ENCODE measurements at places on chromosomes 11 and 22.

GRCh38 chr22:47710135-47710534 is 947.7 kb downstream of the TBC1D22A start:
- no peak for DNase-seq

GRCh38 chr22:37545703-37546436 is 14.4 kb upstream of the CDC42EP1 start:
- DNase-seq: no peak

- no peak for DNase-seq
Measured at GRCh38 chr22:45538281-45538680, 35.6 kb downstream of the FBLN1 start.

- DNase-seq: no peak
Measured at GRCh38 chr11:14345668-14346067, 13.3 kb downstream of the RRAS2 start.

- DNase-seq: peak; percentile 85
Measured at GRCh38 chr11:35223371-35223796, 84.4 kb downstream of the CD44 start.

- DNase-seq: no peak
Measured at GRCh38 chr22:24408630-24409029, 18.8 kb upstream of the ADORA2A start.

- no peak for DNase-seq
Measured at GRCh38 chr11:33040862-33041453, 1.6 kb downstream of the TCP11L1 start.

- DNase-seq: no peak
Measured at GRCh38 chr22:32542677-32543357, 68.2 kb downstream of the FBXO7 start.

GRCh38 chr22:38793721-38794466 is at the start of gene DNAL4:
Gene DNAL4, minus strand, starts transcription at chr22:38794143. Its CDS starts 11,412 bp downstream, at chr22:38782731.
- peak; percentile 99 for DNase-seq

GRCh38 chr11:124592627-124593026 is 18.6 kb upstream of the PANX3 start:
- no peak for DNase-seq

GRCh38 chr11:90332415-90332814 is 109.6 kb upstream of the CHORDC1 start:
- no peak for DNase-seq

DNA sequence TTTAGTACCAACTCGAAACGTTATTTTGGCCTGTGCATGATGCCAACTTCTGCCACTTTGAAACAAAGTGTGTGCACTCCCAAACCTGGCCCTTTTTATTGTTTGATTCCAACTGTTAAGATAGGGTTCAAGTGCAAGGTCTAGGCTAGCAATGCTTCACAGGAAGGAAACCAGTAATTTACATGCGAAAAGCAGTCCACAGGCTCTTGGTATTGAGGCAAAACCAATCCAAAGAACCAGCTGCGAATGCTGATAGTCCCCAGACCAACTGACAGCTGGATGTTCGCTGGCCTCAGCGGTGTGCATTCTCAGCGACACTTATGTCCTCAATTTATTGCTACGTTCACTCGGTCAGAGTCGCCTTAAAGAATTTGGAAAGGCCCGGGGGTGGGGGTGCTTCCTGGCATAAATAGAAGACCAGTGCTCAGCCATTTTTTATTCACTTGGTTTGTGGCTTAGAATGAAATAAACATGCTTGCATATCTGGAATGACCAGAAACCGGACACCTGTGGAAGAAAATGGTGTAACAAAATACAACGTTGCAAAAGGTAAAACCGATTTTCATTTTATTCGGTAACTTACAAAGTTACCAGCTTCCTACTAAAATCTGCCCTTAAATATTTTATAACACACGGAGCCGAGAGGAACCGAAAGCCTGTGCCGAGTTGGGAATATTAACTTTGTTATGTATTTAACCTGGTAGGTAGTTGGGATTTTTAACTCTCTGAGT is 1.6 kb downstream of the CPT1A start:
- no peak for DNase-seq

DNA sequence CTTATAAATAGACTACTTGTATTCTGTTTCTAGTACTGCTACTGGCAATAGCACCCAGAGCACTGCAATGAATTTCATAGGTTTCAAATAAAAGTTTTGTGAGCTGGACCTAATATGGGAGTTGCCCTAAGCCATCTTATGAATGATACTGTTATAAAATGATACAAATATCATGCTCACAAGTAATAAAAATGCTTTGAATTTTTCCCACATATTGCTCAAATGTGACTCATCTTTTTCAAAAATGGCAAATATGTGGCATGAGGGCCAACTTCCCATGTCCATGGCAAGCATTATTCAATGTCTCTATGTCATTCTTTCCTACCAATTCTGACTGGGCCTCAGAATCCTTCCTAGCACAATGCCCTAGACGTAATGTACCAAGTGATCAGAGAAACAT is 137.6 kb downstream of the TRPC6 start:
- DNase-seq: no peak

- DNase-seq: no peak
Measured at GRCh38 chr11:17389957-17390649, 1.6 kb upstream of the KCNJ11 start.

- DNase-seq: no peak
Measured at GRCh38 chr11:15849257-15849656, 507.1 kb downstream of the SOX6 start.

GRCh38 chr22:17773606-17774205 is 563 bp downstream of the BID start:
- peak; percentile 60 for DNase-seq

DNA sequence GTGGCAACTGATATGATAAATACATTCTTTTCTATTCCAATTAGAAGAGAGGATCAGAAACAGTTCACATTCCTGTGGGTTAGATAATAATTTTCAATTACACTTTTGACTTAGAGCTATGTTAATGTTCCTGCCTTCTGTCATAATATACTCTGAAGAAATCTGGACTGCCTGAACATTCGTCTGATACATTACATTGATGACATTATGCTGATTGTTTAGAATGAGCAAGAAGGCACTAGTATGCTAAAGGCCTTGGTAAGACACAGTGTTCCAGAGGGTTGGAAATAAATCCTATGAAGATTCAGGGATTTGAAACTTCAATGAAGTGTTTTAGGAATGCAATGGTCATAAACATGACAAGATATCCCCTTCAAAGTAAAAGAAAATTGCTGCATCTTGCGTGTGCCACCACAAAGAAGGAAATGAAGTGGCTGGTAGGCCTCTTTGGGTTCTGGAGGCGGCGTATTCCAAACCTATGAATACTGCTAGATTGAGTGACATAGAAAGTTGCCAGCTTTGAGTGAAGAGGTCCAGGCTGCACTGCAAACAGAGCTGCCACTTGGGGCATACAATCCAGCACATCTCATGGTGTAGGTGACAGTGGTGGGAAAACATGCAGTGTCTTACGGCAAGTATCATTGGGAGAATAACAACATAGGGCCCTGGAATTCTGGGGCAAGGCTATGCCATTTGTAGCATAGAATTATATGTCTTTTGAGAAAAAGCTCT is 21.2 kb upstream of the PDE3B start:
- DNase-seq: no peak

DNA sequence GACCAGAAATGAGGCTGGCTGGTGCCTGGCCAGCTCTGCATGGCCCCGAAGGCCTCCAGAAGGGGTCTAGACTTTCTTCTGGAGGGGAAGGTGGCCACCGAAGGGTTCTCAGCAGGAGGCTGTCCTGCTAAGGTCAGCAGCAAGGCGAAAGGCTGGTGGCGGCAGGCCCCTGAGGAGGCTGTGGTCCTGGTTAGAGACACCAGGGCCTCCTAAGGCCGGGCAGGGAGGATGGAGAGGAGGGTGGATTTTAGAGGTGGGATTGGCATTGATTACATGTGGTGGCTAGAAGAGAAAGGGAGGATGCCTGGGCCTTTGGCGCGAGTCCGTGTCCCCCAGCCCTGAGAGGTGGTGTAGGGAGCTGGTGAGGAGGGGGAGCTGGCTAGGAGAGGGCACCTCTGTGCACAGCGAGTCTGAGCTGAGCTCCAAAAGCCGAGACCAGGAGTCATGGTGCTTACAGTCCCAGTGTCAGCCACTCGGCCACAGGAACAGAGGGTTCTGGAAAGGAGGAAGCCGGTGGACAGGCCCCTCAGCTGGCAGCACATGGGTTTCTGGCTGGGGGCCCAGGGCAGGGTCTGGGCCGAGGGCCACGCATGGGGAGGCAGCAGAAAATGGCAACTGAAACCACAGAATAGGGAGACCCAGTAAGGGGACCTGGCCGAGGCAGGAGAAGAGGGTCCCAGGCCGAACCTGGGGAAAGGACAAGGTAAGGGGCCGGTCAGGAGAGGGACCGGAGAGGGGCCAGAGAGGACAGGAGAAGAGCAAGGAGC is 2.5 kb downstream of the FERMT3 start:
- no peak for DNase-seq

DNA sequence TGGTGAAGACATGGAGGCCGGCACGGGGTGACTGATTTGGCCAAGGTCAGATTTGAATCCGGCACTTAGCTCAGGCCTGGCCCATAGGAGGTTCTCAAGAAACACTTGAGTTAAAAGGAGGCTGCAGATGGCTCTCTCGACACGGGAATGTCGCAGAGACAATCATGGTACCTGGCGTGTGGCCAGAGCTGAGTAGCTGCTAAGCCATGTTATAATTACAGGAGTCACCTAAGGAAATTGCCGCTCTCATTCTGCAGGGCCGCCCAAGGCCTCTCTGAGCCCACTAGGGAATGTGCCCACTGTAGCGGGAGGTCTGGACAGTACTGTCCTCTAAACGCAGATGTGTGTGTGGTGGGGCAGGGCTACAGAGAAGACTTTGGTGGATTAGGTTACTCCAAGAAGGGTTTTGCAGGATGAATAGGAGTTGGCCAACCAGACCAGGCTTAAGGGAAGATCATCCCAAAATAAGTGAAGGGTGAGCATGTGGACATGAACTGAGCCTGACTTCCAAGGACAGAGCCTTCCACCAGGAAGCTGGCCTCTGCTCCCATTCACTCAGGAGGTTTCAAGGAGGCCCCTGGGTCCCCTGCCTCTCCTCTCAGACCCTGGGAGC is 19.3 kb upstream of the PRR5 start:
- peak; percentile 91 for DNase-seq

- no peak for DNase-seq
Measured at GRCh38 chr22:21755851-21756284, 20.3 kb upstream of the YPEL1 start.

- no peak for DNase-seq
Measured at GRCh38 chr11:17550450-17551346, 3.6 kb downstream of the OTOG start.

DNA sequence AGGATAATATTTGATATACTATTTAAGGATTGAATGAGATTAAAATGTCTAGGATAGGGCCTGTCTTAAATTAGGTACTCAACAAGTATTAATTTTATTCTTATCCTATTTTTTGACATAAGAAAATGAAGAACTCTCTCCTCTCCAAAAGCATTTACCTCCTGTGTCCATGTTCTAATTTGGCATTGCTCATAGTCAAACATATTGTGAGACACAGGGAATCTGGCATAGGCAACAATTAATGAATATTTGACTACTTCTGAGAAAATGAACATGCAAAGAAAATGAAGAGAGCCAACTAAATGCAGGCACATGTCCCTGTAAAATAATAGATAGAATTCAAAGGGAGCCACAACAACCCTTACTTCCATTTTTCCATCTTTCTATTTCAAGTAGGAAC is 198.5 kb upstream of the C11orf87 start:
- DNase-seq: no peak

- no peak for DNase-seq
Measured at GRCh38 chr11:124754309-124754708, 2.3 kb upstream of the VSIG2 start.

DNA sequence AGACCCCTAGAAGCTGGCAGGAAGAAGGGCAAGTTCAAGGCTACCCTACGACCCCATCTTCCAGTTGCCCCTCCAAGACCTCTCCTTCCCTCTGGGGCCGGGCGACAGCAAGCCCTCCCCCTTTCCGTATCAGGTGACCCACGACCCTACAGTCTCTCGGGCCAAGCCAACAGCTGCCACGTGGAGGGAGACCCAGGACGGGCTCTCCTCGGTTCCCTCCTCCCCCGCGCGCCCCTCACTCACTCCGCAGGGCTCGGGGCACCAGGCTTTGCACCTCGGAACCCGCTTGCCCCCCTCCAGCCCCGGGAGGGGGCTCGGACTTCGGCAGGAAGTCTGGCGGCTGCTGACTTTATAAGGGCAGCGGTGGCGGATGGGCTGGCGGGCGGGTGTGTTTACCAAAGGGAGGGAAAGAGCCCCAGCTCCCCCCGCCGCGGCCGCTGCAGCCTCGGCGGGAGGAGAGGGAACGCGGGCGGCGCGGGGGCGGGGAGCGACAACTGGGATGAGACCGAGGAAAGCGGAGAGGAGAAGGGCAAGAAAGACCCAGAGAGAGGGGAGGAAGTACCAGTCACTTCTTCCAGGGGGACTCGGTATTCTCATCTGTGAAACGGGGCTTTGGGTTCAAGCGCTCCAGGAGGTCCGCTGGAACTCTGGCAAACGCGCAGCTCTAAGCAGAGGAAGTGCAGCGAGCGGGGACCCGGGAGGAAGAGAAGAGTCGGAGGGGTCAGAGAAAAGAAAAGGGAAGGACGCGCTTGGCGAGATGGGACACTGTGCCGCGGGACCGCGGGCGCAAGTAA is 767 bp downstream of the SLC43A1 start:
- no peak for DNase-seq

- no peak for DNase-seq
Measured at GRCh38 chr11:3056296-3057068, 741 bp downstream of the CARS1 start.
